ENCODE measurements at places on chromosomes 7 and 10. TPM values are rescaled to one million over a fixed set of nuclear protein-coding genes. Genes with fewer than 3 reads are reported as not detected.

DNA sequence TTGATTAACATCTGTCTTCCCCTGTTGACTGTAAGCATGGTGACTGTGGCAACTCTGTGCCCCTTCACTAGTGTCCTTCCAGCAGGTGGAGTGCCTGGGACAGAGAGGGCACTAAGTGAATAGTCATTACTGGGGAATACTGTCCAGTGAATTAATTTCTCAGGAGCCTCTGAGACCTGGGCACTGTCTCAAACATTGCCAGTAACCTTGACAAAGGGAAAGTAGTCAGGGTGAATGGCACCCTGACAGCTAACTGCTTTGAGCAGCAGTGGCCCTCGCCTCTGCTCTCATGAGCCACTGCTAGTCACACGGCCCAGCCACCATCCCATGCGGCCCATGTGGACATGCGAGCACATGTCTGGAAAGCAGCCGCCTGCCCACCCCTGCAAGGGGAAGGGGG, 13.1 kb upstream of the GRB10 start:
- H3K36me3 ChIP-seq, result no peaks in the 10 kb centered on the region
- peaks cover 11% of the 10 kb centered on the region for H3K4me1 ChIP-seq
- H3K27ac ChIP-seq, result no peak overlapping the region

DNA sequence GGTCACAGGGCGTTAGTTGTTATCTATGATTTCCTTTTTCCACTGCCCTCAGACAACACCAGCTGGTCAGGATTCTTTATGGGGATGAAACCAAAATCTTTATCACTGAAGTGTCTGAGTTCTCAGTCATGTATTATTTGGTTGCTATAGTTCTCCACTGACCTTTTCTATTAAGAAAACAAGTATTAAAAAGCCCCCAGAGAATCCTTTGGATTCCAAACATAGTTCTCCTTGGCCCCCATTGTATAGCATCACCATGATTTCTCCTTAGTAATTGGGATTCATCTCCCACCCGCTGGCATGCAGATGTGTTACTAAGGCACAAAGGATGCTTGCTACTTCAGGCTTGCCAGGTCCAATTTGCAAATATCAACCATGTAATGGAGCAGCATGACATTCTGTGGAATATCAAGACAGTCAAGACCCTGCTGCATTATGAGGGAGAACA, 94.3 kb downstream of the IQUB start:
- H3K36me3 ChIP-seq, result no peaks in the 10 kb centered on the region
- no peak overlapping the region for H3K27ac ChIP-seq
- no peak for DNase-seq
- H3K27me3 ChIP-seq, result no peaks in the 10 kb centered on the region
- no peak overlapping the region for H3K4me3 ChIP-seq

- no peak for DNase-seq
- no peaks in the 10 kb centered on the region for H3K4me1 ChIP-seq
- no peaks in the 10 kb centered on the region for H3K36me3 ChIP-seq
- H3K4me3 ChIP-seq, result no peak overlapping the region
- H3K27ac ChIP-seq, result no peak overlapping the region
These were observed 268.9 kb downstream of the CSTF2T start for GRCh38 chr10:51430506-51430905.

- H3K27ac ChIP-seq, result no peak overlapping the region
- H3K27me3 ChIP-seq, result no peaks in the 10 kb centered on the region
- H3K36me3 ChIP-seq, result no peaks in the 10 kb centered on the region
- no peak overlapping the region for H3K4me3 ChIP-seq
These were observed 560.1 kb downstream of the PARD3 start for GRCh38 chr10:34255035-34255434.

GRCh38 chr7:51313738-51314425, 2.7 kb downstream of the COBL start:
- peaks cover 13% of the 10 kb centered on the region for H3K27me3 ChIP-seq
- peak overlapping the region; percentile 86 for H3K27ac ChIP-seq
- no peak overlapping the region for H3K4me3 ChIP-seq
- no peak for DNase-seq
- no peaks in the 10 kb centered on the region for H3K36me3 ChIP-seq
- peaks cover 6% of the 10 kb centered on the region for H3K4me1 ChIP-seq

- H3K4me1 ChIP-seq, result no peaks in the 10 kb centered on the region
- H3K4me3 ChIP-seq, result no peak overlapping the region
These were observed 133.5 kb downstream of the MTPAP start for GRCh38 chr10:30215623-30216022.

GRCh38 chr7:76201732-76202665, at the start of gene SRRM3:
TSS of gene SRRM3 (plus strand) at chr7:76201896. CDS start at chr7:76235067, 33,171 bp downstream.
- H3K27ac ChIP-seq, result no peak within 1 kb of the TSS
- no peaks in the 10 kb centered on the region for H3K36me3 ChIP-seq
- peak within 1 kb of the TSS; percentile 30 for H3K4me3 ChIP-seq

GRCh38 chr7:42694894-42695507, 216.9 kb downstream of the C7orf25 start:
- no peaks in the 10 kb centered on the region for H3K27me3 ChIP-seq
- peaks cover 7% of the 10 kb centered on the region for H3K4me1 ChIP-seq
- H3K27ac ChIP-seq, result no peak overlapping the region
- H3K4me3 ChIP-seq, result no peak overlapping the region

GRCh38 chr7:98755138-98755898, 114.5 kb downstream of the TMEM130 start:
- H3K4me3 ChIP-seq, result no peak overlapping the region
- H3K27me3 ChIP-seq, result peaks cover 25% of the 10 kb centered on the region
- H3K27ac ChIP-seq, result no peak overlapping the region
- H3K4me1 ChIP-seq, result no peaks in the 10 kb centered on the region
- no peak for DNase-seq
- no peaks in the 10 kb centered on the region for H3K36me3 ChIP-seq

DNA sequence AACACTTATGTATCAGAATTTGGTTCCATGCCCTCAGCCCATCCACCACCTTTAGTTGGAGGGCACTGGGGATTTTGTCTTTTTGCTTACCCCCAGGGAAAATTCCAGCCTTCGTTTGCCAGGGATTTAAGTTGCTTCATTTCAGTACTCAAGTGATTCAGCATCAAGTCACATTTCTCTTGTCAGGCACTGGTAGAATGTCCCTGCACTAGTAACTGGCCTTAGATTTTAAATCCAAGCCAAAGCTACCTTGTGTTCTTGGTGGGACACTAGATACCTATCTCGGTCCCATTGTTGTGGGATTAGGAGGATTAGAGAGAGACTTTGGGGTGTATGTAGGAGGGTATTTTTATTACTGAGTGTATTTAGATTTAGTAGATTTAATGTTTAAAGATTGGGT, 613.1 kb downstream of the SUGCT start:
- DNase-seq, result no peak
- H3K36me3 ChIP-seq, result no peaks in the 10 kb centered on the region
- no peaks in the 10 kb centered on the region for H3K4me1 ChIP-seq
- H3K27me3 ChIP-seq, result no peaks in the 10 kb centered on the region
- H3K27ac ChIP-seq, result no peak overlapping the region

GRCh38 chr10:96863922-96864543, 31.9 kb downstream of the LCOR start:
- peak overlapping the region; percentile 47 for H3K27ac ChIP-seq
- DNase-seq, result no peak
- H3K4me3 ChIP-seq, result no peak overlapping the region
- no peaks in the 10 kb centered on the region for H3K27me3 ChIP-seq
- H3K4me1 ChIP-seq, result peaks cover 59% of the 10 kb centered on the region
- H3K36me3 ChIP-seq, result peaks cover 13% of the 10 kb centered on the region

- no peak overlapping the region for H3K4me3 ChIP-seq
- peaks cover 28% of the 10 kb centered on the region for H3K36me3 ChIP-seq
- H3K27ac ChIP-seq, result no peak overlapping the region
- H3K27me3 ChIP-seq, result no peaks in the 10 kb centered on the region
- H3K4me1 ChIP-seq, result peaks cover 4% of the 10 kb centered on the region
These were observed 7.8 kb downstream of the MAD1L1 start for GRCh38 chr7:2224934-2225333.

DNA sequence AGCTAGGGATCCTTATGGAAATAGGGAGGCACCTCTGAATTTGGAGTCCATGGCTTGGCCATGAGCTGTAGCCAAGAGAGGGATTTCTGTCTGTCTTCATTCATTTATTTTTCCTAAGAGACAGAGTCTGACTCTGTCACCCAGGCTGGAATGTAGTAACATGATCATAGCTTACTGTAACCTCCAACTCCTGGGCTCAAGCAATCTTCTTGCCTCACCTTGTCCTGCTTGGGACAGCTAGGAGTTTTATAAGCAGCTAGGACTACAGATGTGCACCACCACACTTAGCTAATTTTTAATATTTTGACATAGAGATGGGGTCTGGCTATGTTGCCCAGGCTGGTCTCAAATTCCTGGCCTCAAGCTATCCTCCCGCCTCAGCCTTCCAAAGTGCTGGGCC, 8.5 kb upstream of the HABP2 start:
- H3K4me1 ChIP-seq, result peaks cover 14% of the 10 kb centered on the region
- H3K27me3 ChIP-seq, result no peaks in the 10 kb centered on the region
- no peak overlapping the region for H3K27ac ChIP-seq

DNA sequence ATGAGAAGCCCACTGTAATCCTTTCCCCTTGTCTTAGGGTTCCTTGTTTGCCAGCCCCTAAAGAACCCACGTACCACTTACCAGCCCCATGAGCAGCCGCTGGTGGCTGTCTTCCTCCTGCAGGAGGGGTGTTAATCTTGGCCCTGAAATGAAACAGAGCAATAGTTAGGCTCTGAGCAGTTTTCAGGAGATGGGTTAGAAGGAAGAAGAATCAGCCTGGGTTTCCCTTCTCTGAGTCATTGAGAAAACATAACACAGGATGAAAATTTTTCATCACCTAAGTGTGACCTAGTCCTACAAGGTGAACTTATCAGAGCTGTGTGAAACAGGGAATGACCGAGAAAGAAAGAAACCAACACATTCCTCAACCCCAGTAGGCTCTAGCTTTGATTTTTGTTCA, 90.0 kb downstream of the GSAP start:
- no peak overlapping the region for H3K4me3 ChIP-seq
- H3K27ac ChIP-seq, result no peak overlapping the region
- peaks cover 16% of the 10 kb centered on the region for H3K4me1 ChIP-seq
- DNase-seq, result no peak
- peaks cover 18% of the 10 kb centered on the region for H3K36me3 ChIP-seq

DNA sequence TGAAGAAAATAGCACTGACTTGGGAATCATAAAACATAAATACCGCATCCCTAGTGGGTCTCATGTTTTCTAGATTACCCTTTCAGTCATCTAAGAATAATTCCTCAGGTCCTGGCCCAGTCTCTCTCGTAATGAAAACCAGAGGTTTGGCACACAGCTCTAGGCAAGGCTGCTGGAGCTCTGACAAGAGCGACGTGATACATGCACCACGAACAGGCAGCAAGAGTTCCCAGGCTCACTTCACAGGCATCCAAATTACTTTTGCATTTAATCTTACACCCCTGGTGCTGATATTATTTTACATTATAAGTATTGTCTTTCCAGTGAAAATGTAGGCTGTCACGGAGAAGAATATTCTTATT, 105.2 kb downstream of the THSD7A start:
- H3K27ac ChIP-seq, result no peak overlapping the region
- H3K27me3 ChIP-seq, result no peaks in the 10 kb centered on the region
- DNase-seq, result peak; percentile 74
- no peak overlapping the region for H3K4me3 ChIP-seq
- H3K36me3 ChIP-seq, result no peaks in the 10 kb centered on the region

- no peaks in the 10 kb centered on the region for H3K27me3 ChIP-seq
- DNase-seq, result no peak
- H3K27ac ChIP-seq, result no peak overlapping the region
- H3K4me1 ChIP-seq, result no peaks in the 10 kb centered on the region
- no peaks in the 10 kb centered on the region for H3K36me3 ChIP-seq
These were observed 132.6 kb downstream of the TEX36 start for GRCh38 chr10:125550362-125550761.

DNA sequence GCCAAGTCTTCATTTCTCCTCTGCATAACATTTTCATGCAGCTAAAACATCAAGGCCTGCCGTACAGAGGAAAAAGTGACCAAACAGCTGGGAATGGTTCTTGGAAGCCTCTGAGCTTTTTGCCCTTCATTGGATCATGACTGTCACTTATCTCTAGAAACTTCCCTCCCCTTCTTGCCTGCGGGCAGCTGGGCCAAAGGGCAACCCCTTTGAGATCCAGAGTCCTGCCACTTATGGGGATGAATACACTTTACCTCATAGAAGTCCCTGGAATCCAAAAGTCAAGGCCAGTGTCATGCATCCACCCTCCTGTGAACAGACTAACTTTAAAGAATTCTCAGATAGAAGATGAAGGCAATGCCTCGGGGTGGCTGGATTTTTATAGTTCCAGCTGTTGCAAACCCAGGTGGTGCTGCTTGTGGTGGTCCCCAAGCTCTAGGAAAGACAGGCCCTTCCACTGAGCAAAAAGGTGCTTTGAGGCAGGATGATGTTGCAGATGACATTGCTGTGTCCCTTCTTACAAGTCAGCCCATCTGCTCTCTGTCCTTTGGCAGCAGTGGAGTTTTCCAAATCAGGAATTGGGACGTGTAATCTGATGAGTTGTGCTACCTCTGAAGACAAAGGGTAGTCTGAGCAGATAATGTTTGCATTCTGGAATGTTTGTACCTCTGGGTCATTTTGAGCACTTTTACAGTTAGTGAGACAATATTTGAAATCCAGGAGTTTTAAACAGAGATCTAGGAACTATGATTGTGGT, 64.2 kb downstream of the LRMDA start:
- no peak overlapping the region for H3K27ac ChIP-seq
- H3K4me1 ChIP-seq, result peaks cover 15% of the 10 kb centered on the region
- no peak for DNase-seq
- H3K27me3 ChIP-seq, result no peaks in the 10 kb centered on the region
- H3K36me3 ChIP-seq, result no peaks in the 10 kb centered on the region
- H3K4me3 ChIP-seq, result no peak overlapping the region

DNA sequence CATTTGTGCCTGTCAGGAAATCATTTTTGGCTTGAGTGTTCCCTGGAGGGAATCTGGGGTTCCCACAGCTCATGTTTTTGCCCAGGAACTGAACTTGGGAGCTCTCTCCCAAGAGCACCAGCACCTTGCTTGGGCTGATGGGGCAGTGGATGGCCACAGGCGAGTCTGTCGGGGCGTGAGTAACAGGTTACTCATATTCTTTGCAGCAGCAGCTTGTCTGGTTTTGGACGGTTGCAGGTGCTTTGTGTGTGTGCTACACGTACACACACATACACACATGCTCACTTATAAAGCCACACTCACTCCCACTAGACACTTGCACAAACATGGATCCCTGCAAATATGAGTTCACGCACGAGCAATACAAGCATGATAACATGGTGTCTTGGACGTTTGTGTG, 2.9 kb upstream of the PALD1 start:
- no peak overlapping the region for H3K27ac ChIP-seq
- H3K4me3 ChIP-seq, result no peak overlapping the region
- peaks cover 17% of the 10 kb centered on the region for H3K27me3 ChIP-seq
- no peak for DNase-seq
- H3K36me3 ChIP-seq, result no peaks in the 10 kb centered on the region

DNA sequence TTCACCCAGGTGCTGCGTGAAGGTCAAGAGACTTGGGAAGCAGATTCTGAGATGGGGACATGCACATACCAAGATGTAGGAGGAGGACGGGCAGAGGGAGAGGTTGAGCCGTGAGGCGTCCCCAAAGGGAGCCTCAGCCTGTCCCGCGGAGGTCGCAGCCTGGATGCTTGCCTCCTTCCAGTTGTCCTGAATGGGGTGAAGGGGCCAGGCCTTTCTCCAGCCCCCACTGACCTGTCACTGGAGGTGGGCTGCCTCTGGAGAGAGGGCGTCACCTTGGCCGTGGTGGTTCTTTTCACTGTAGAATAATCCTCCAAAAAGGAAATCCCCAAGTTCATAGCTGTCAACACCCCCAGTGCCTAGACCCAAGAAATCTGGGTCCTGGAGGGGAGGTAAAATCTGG, 283.0 kb upstream of the VSTM2A start:
- no peaks in the 10 kb centered on the region for H3K4me1 ChIP-seq
- DNase-seq, result no peak
- no peaks in the 10 kb centered on the region for H3K27me3 ChIP-seq
- H3K36me3 ChIP-seq, result no peaks in the 10 kb centered on the region

IGF2BP3 gene
- polyA plus RNA-seq, result 0.43 TPM

EVX1 gene
- polyA plus RNA-seq, result not detected

PRPS1L1 gene
- polyA plus RNA-seq, result not detected
